ENCODE measurements at places on chromosomes 11 and 22.

DNA sequence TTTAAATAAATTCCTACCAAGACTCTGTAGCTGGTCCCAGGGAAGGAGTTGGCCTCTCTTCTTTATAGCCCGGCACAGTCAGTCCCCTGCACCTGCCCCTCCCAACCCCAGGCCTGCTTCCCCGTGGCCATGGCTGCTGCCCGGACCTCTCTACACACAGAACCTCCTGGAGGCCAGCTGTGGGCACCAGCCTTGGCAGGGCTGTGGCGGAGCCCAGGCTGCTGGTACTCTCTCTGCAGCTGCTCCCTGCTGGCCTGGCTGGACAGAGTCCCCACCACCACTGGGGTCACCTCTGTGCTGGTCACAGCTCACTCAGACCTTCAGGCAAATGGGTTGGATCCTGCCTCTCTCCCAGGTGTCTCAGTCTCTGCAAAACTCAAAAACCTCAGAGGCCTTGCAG lies 69.3 kb downstream of the LRP5 start:
- no peak for DNase-seq

GRCh38 chr11:130449310-130449990 lies 1.0 kb downstream of the ADAMTS15 start:
- no peak for DNase-seq

- DNase-seq = no peak
These were observed 199.3 kb upstream of the ISX start for GRCh38 chr22:34866495-34867131.

- DNase-seq = no peak
These were observed 103.8 kb downstream of the EXT2 start for GRCh38 chr11:44199298-44199697.

DNA sequence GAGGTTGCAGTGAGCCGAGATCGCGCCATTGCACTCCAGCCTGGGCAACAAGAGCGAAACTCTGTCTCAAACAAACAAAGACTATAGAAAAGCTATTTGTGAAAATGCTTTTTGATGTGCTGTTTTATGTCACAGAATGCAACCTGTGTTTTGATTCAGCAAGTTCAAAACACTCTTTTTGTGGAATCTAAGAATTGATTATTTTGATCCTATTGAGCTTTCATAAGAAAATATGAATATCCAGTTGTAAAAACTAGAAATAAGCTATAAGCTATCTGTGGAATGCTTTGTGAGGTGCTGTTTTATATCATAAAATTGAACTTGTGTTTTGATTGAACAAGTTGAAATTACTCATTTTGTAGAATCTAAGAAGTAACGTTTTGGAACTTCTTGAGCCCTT lies 110.7 kb upstream of the VPREB1 start:
- DNase-seq = no peak

GRCh38 chr11:84383576-84383975 lies 1097.4 kb upstream of the CCDC90B start:
- DNase-seq = no peak

- DNase-seq = no peak
These were observed 12.4 kb downstream of the ADM start for GRCh38 chr11:10317151-10317755.

Data from frontal cortex (tissue), 4 donors.